ENCODE measurements at places on chromosomes 11 and 22.

DNA sequence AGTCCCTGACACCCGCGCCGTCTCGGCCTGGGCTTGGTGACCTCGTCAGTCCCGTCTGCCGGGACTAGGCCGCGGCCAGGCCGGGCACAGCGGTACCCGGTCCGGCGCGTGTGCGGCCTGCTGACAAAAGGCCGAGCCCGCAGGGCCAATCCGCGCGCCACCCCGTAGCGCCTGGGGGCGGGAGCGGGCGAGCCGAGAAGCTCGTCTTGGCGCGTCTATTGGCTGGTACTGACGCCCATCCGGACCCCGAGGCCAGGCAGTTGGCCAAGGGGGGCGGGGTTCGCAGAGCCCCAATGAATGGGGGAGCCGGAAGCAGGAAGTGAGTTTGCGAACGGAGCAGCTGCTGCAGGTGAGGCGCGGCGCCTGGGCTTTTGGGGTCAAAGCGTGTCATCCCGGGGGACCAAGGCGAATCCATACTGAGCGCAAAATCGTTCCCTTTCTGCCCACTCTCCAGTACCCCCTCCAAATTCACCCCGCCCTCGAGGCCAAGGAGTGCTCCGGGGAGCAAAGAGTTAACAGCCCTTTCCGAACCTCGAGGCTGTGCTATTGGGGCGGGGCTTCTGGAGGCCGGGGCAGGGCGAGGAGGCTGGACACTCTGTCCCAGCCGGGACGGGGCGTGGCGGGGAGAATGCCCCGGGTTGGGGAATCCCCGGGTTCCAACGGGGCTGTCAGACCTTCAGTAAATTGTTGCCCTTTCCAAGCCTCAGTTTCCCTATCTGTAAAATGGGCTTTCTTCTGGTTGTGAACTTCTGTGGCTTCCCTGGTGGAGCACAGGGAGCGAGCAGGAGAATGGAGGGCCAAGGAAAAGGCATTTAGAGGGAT is at the start of gene DPP3:
DPP3 (plus strand) TSS at position 318 of the 822 bp plus-strand sequence. CDS start 1,767 bp downstream, outside the sequence.
- DNase-seq, result peak; percentile 52

- no peak for DNase-seq
Observed at GRCh38 chr11:83019888-83020579, 51.7 kb downstream of the RAB30 start.

DNA sequence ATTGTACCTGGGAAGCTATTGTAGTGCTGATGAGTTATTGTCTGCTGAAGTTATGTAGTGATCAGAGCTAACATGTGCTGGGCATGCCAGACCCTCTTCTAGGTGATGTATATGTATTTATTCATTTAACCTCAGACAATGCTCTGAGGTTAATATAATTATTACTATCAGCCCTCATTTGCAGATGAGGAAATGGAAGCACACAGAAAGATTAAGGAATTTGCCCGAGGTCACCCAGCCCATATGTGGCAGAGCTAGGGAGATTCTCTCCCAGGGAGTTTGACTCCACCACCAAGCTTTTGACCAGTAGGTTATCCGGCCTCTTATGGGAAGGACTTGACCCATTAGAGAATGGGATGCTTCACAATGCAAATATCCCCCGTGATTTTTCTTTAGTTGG is 114.2 kb upstream of the NAV2 start:
- no peak for DNase-seq

GRCh38 chr22:30955153-30955552 is 13.4 kb downstream of the MORC2 start:
- DNase-seq, result no peak

- DNase-seq, result no peak
Observed at GRCh38 chr11:116595305-116595880, 177.4 kb downstream of the BUD13 start.

DNA sequence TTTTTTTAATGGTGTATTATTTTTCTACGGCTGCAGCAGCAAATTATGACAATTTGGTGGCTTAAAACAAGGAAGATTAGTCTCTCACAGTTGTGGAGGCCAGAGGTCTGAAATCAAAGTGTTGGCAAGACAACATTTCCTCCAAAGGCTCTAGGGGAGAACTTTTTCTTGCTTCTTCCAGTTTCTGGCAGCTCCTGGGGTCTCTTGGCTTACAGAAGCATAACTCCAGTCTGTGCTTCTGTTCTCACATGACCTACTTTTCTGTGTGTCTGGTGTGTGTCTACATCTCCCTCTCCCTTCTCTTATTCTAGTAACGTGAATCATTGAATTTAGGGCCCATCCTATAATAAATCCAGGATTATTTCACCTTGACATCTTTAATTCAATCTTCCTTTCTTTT is 551.9 kb upstream of the LUZP2 start:
- DNase-seq, result no peak

GRCh38 chr11:128174465-128175291 is 412.7 kb downstream of the ETS1 start:
- no peak for DNase-seq
